ENCODE measurements at places on chromosomes 5 and 9. TPM values are rescaled to one million over a fixed set of nuclear protein-coding genes. Genes with fewer than 3 reads are reported as not detected.

HSD17B3 gene
- 0.80 TPM for total RNA-seq

PCDHGB6 gene
- total RNA-seq, result 0.06 TPM

CNTNAP3 gene
- not detected for total RNA-seq

HEMGN gene
- total RNA-seq, result 0.34 TPM

LTC4S gene
- 4.2 TPM for total RNA-seq

PAEP gene
- not detected for total RNA-seq

FSD1L gene
- total RNA-seq, result 0.56 TPM

DNA sequence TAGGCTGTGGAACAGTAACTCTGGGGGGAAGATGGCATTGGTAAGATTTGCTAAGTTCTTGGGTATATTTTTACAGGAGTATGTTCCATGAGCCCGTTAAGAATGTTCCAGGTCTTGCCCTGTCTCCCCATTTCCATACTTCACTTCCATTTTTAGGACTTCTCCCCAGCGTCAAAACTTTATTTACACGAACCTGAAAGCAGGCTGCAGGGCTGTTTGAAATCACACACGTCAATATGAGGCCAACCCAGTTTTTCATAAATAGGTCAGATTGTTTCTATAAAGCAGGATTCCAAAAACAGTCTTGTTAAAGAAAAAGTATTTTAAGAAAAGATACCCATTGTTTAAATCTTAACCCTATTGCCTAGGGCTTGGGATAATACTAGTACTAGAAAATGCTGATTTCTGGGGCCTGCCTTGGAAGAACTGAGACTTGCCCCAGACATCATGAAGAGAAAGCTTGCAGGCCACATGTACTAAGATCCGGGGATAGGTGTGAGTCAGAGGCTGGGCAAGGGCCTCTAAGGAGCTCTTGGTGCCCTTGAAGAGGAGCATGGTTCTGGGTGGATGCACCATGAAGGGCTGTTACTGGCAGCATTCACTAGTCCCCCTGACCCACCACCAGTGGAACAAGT lies 24.2 kb downstream of the TRIO start:
- H3K4me3 ChIP-seq, result no peak overlapping the region
- H3K27me3 ChIP-seq, result no peaks in the 10 kb centered on the region
- H3K36me3 ChIP-seq, result no peaks in the 10 kb centered on the region
- DNase-seq, result no peak
- no peak overlapping the region for H3K27ac ChIP-seq
- peaks cover 2% of the 10 kb centered on the region for H3K4me1 ChIP-seq

DNA sequence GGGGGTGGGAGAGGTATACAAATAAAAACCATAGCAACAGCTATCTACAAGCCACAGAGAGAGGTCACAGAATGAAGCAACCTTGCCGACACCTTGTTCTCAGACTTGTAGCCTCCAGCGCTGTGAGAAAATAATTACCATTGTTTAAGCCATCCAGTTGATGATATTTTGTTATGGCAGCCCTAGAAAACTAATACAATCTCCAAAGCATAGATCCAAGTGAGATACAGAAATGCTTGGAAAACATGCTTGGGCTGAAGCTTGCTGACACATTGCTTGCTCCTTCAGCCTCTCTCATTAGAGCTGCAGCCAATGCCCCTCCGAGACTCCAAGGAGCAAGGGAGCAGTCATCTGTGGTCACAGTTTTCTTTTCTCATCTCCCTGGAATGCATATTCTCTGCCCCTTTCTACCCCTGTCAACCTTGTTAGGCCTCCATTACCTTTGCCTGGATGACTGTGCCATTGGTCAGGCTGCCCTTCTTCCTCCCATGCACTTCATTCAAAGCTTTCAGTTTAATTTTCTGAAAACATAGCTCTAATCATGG lies 401.4 kb upstream of the KLF4 start:
- H3K4me3 ChIP-seq, result no peak overlapping the region
- H3K27ac ChIP-seq, result no peak overlapping the region
- no peak for DNase-seq
- H3K4me1 ChIP-seq, result no peaks in the 10 kb centered on the region

DNA sequence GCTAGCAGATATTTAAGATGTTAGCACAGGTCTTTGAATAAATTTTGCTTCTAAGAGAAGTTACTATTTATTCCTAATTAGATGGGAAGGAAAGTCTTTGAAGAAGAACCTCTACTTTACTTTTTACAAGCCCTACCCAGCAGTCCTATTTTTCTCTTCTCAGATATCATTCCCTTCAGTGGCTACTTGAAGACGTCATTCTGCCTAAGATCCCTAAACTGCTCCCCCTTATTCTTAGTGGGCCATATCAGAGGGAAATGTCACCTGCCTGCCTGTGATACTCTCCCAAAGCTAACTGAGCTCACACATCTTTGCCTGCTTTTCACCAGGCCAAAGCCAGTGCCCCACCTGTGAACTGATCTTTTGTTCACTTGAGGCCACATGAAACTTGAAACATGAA lies 16.5 kb upstream of the TMED9 start:
- H3K4me1 ChIP-seq, result no peaks in the 10 kb centered on the region
- H3K27ac ChIP-seq, result no peak overlapping the region
- H3K4me3 ChIP-seq, result no peak overlapping the region
- H3K36me3 ChIP-seq, result no peaks in the 10 kb centered on the region
- DNase-seq, result no peak

DNA sequence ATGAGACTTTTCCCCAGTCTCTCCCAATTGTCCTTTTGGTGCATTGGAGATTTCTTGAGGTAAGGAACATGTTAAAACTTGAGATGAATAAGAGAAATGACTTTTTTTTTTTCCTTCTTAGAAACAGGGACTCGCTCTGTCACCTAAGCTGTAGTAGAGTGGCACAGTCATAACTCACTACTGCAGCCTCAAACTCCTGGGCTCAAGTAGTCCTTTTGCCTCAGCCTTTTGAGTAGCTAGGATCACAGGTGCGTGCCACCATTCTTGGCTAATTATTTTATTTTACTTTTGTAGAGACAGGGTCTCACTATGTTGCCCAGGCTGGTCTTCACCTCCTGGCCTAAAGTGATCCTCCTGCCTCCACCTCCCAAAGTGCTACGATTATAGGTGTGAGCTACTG lies 25.9 kb downstream of the CDC42SE2 start:
- H3K27ac ChIP-seq, result peak overlapping the region; percentile 52
- no peaks in the 10 kb centered on the region for H3K27me3 ChIP-seq
- peak overlapping the region; percentile 30 for H3K4me3 ChIP-seq
- no peak for DNase-seq
- H3K36me3 ChIP-seq, result peaks cover 26% of the 10 kb centered on the region

DNA sequence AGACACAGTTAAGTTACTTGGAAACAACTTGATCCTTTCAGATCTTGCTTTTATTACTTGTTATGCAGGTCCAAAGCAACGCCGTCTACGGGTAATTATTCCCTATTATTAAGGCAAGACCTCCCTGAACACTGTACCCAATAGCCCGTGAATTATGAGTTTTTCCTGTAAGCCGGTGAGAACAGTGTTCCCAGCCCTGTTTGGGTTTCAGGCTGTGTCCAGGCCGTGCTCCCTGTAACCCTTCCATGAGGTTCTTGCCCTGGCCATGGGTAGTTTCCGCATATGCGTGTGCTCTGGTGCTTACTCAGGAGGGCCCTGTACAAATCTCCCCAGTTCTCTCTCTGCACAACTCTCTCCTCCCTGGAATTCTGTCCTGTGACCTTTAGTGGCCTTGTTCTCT lies 65.6 kb upstream of the CNOT6 start:
- H3K36me3 ChIP-seq, result no peaks in the 10 kb centered on the region
- H3K27me3 ChIP-seq, result no peaks in the 10 kb centered on the region
- no peak overlapping the region for H3K27ac ChIP-seq
- H3K4me1 ChIP-seq, result no peaks in the 10 kb centered on the region
- DNase-seq, result no peak

GRCh38 chr5:151345808-151346478 lies 1.4 kb downstream of the SLC36A2 start:
- no peak overlapping the region for H3K4me3 ChIP-seq
- H3K27ac ChIP-seq, result no peak overlapping the region
- no peak for DNase-seq
- peaks cover 41% of the 10 kb centered on the region for H3K27me3 ChIP-seq

- H3K36me3 ChIP-seq, result no peaks in the 10 kb centered on the region
- no peak overlapping the region for H3K27ac ChIP-seq
- no peak for DNase-seq
- H3K4me3 ChIP-seq, result no peak overlapping the region
Observed at GRCh38 chr9:19154135-19154612, 26.9 kb upstream of the PLIN2 start.

DNA sequence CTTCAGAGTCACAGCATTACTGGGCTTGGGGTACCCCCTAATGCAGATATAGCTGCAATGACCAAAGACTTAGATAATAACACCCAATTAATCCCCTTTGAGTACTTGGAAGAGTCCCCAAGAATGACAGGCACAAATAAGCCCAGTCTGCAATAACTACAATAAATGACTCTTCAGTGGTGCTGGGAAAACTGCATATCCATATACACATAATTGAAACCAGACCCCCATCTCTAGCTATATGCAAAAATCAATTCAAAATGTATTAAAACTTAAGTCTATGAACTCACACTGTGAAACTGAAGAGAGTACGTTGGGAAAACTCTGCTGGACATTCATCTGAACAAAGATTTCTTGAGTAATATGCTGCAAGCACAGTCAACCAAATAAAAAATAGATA lies 422.5 kb downstream of the CDH18 start:
- no peaks in the 10 kb centered on the region for H3K4me1 ChIP-seq
- no peak overlapping the region for H3K4me3 ChIP-seq
- no peaks in the 10 kb centered on the region for H3K36me3 ChIP-seq

DNA sequence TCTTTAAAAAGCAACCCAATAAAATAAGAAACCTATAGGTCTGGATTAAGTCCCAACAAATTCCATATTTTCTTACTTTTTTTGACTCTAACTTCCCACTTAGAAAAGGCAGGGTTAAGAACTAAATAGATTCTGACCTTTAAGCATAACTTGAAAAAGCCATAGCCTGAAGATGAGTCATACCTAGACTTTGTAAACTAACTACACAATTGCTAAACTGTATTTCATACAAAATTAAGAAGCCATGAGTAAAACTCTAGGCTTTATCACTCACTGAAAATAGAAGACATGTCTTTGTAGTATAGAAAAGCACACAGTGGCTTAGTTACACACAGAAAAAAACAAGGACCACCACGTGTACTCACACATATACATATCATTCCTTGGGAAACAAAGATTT lies 51.5 kb downstream of the MLLT3 start:
- no peak for DNase-seq
- no peak overlapping the region for H3K4me3 ChIP-seq
- H3K27me3 ChIP-seq, result no peaks in the 10 kb centered on the region
- H3K27ac ChIP-seq, result no peak overlapping the region
- H3K4me1 ChIP-seq, result no peaks in the 10 kb centered on the region

DNA sequence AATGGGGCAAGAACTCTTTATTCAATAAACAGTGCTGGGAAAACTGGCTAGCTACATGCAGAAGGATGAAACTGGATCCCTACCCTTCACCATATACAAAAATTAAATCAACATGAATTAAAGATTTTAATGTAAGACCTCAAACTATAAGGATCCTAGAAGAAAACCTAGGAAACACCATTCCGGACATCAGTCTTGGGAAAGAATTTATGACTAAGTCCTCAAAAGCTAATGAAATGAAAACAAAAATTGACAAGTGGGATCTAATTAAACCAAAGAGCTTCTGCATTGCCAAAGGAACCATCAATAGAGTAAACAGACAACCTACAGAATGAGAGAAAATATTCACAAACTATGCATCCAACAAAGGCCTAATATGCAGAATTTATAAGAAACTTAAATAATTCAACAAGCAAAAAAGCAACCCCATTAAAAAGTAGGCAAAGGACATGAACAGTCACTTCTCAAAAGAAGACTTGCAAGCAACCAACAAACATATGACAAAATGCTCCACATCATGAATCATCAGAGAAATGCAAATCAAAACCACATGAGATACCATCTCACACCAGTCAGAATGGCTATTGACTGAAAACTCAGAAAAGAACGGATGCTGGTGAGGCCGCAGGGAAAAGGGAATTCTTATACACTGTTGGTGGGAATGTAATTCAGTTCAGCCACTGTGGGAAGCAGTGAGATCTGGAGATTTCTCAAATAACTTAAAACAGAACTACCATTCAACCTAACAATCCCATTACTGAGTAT lies 104.3 kb upstream of the MAP3K1 start:
- no peak for DNase-seq
- H3K4me1 ChIP-seq, result no peaks in the 10 kb centered on the region
- H3K36me3 ChIP-seq, result no peaks in the 10 kb centered on the region
- H3K4me3 ChIP-seq, result no peak overlapping the region

DNA sequence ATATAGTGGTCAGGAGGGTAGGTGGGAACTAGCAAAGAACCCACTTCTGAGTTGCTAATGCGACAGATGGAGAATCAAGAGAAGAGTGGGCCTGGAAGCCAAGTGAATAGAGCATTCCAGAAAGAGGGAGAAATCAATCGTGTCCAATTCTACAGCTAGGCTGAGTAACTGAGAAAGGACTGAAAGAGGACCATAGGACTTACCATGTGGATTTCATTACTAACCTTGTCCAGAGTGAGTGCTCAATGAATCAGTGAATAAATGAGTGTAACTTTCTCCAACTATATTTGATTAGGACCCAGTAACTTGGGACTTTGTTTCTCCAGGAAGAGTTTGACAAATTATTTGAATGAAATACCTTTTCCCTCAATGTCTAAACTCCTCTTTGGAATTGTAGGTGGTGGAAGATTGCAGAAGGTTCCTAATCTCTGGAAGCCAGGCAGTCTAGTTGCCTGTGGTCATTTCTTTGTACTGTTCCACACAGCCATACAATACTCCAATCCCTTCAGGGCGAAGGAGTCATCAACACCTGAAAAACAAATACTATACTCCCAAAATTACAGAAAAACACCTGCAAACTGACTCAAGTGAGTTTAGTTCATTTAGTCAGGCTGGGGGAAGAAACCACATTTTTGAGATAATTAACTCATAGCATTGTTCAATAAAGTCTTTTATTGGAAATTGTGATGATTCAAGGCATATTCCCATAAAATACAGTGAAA lies 2.6 kb upstream of the F2RL1 start:
- H3K27ac ChIP-seq, result no peak overlapping the region
- H3K4me3 ChIP-seq, result no peak overlapping the region
- DNase-seq, result no peak

GRCh38 chr9:9478741-9479140 lies 1134.1 kb downstream of the PTPRD start:
- H3K4me3 ChIP-seq, result no peak overlapping the region
- H3K4me1 ChIP-seq, result no peaks in the 10 kb centered on the region
- H3K36me3 ChIP-seq, result no peaks in the 10 kb centered on the region
- DNase-seq, result no peak

- H3K27me3 ChIP-seq, result no peaks in the 10 kb centered on the region
- H3K36me3 ChIP-seq, result no peaks in the 10 kb centered on the region
- DNase-seq, result no peak
Observed at GRCh38 chr5:40166802-40167201, 512.9 kb upstream of the PTGER4 start.

- no peak overlapping the region for H3K27ac ChIP-seq
- H3K27me3 ChIP-seq, result no peaks in the 10 kb centered on the region
- no peak overlapping the region for H3K4me3 ChIP-seq
- no peak for DNase-seq
- H3K36me3 ChIP-seq, result no peaks in the 10 kb centered on the region
- no peaks in the 10 kb centered on the region for H3K4me1 ChIP-seq
Observed at GRCh38 chr9:23669776-23670175, 156.3 kb downstream of the ELAVL2 start.

All from CD4-positive, alpha-beta T cell (primary cell).